Esophagus mucosa (tissue), 1 donor: ENCODE measurements at places on chromosomes 6 and 20.

DNA sequence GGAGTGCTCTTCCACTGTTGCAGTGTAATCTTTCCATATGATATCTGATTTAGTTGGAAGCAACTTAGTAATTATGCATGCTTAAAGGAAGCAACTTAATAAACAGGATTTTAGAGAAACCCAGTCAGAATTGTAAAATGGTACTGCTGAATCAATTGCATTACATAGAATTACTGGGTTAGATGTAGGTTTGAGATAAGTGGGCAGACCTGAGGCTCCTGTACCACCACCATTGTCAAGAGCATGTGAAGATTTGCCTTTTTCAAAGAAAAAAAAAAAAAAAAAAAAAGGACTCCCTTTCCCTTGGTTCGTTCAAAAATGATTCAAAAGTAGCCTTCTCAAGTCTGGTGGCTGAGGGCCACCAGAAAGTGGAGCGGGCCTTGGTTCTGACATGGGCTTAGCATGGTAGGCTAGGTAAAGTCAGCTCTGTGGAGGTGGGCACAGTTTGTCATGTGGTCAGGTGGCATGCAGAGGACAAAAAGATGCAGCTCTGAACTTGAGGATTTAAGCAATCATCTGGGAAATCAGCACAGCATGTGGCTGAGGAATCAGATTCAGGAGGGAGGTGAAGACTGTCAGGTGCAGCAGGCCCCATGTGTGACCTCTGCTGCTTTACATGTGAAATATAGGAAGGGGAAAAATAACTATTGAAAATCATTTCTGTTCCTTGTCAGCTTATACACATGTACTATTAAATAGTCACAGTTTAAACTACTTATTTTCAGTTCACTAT lies 32.4 kb downstream of the ARID1B start:
- no peak for ATAC-seq

GRCh38 chr20:19785173-19785982 lies 27.3 kb downstream of the RIN2 start:
- no peak for ATAC-seq

DNA sequence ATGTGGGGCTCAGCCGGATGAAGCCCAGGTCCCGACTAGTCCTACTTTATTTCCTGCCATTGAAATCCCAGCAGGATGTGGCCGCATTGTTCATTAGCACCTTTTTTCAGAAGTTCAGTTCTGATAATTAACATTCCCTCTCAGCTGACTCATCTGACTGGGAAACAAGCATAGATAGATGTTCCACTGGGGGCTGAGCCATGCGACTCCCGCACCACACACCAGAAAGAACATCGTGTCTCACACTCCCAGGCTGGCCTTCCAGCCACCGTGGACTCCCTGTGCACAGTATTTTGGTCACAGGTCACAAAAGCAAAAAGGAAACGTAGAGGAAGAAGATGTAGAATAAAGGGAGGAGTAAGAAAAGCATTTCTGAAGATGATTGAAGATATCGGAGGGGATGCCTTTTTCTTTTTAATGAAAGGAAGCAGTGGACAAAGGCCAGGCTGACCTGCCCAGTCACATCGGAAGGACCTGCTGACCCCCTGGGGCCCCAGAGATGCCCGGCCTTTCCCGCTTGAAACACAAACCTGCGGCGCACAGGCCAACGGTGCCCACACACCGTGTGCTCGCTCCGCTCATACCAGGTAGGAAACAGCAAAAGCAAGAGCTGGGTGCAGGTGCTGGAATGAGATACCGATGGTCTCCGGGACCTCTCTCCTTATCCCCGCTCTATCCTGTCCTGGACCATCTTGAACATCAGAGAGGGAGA lies 11.8 kb downstream of the RPS6KA2 start:
- peak; percentile 44 for ATAC-seq

- ATAC-seq: no peak
Observed at GRCh38 chr20:19368351-19368750, 155.9 kb downstream of the SLC24A3 start.

GRCh38 chr6:47134476-47135189 lies 92.5 kb upstream of the ADGRF1 start:
- peak; percentile 84 for ATAC-seq

DNA sequence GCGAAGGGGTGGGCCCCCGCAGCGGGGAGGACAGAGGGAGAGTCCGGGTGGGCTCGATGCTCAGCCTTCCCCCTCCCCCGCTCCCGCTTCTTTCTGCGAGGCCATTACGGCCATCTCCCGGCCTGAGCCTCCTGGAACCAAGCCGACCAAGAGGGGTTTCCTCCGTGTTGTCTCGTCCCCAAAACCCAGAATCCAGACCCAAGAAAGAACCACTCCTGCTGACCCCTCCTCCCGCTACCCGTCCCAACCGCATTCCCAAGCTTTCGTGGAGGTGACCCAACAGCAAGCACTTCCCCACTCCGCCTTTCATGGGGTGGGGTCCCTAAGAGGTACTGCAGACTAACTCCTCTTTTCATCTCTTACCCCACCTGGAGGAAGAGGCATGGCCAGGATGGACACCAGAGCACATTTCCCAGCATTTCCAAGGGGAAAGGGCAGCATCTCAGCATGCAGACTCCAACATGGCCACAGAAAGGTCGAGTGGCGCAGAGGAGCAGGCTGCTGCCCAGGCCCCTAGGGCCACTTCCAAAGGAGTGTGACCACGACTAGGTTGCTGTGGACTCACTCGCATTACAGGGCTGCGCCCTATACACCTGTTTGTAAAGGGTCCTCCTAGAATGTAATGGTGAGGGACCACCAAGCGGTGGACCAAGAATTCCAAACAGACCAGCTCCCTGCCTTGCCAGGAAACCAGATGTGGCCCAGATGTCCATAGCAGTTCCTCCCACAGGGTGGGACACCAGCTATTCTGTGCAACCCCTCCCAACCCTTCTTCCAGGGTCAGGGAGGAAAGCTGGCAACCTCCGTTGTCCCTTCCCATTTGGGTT lies 53.4 kb downstream of the MRPL14 start:
- no peak for ATAC-seq

GRCh38 chr6:118017301-118017848 lies 110.3 kb downstream of the SLC35F1 start:
- ATAC-seq: no peak

GRCh38 chr20:2397595-2398145 lies 17.0 kb downstream of the TGM6 start:
- ATAC-seq: no peak

- ATAC-seq: no peak
Observed at GRCh38 chr20:33649201-33649681, 12.9 kb upstream of the C20orf144 start.

GRCh38 chr6:108951351-108951953 lies 103.2 kb downstream of the ARMC2 start:
- no peak for ATAC-seq

- no peak for ATAC-seq
Observed at GRCh38 chr6:132733283-132733682, 19.4 kb upstream of the VNN1 start.

DNA sequence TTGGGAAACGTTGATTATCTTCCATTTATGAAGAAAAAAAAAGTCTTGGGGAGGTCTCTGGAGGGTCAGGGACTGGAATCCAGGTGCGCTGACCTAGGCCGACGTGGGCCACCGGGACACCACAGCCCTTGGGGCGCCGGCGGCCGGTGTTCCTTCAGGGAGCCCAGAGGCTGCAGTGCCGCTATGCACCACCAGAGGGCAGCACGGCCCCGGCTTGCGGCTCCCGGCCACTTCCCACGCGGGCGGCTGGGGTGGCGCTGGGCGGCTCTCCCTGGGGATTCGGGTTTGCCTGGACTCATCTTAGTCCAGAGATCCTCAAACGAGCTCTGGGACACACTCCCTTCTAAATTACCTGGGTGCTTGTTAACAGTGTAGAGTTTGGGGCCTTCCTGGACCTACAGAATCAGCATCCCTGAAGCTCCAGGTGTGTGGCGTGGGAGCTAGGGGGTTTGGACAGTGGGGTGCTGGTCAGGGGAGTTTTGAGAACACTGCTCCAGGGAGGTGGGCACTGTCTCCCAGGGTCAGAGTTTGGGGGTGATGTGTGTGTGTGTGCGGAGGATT lies 23.0 kb upstream of the GTSF1L start:
- ATAC-seq: peak; percentile 90
